ENCODE measurements at places on chromosomes 12 and 14. TPM values are rescaled to one million over a fixed set of nuclear protein-coding genes. Genes with fewer than 3 reads are reported as not detected.

Gene PPM1H
- total RNA-seq = 1.2 TPM

Gene GPX2
- total RNA-seq = not detected

Gene CABP1
- total RNA-seq = 4.2 TPM

Gene CLEC12A
- not detected for total RNA-seq

Gene NGB
- total RNA-seq = not detected

Gene LRP6
- total RNA-seq = 52.3 TPM

Gene PTGER2
- total RNA-seq = 4.8 TPM

Gene CPNE6
- not detected for total RNA-seq

Gene SCN8A
- 38.6 TPM for total RNA-seq

Gene ESRRB
- not detected for total RNA-seq

Gene KRT75
- not detected for total RNA-seq

Gene ACOT6
- total RNA-seq = not detected

Gene AICDA
- not detected for total RNA-seq

Gene IFT43
- total RNA-seq = 22.6 TPM

Gene GZMH
- total RNA-seq = not detected

Gene AVPR1A
- not detected for total RNA-seq

Gene LRFN5
- total RNA-seq = 5.6 TPM

Gene SDR9C7
- not detected for total RNA-seq

Gene KCNK10
- not detected for total RNA-seq

Gene TAS2R10
- total RNA-seq = 2.4 TPM

Gene ACTR10
- 46.4 TPM for total RNA-seq

Gene CCNT1
- total RNA-seq = 32.9 TPM
